Fibroblast of skin of left quadriceps (primary cell): ENCODE measurements at places on chromosomes 3 and 15.

- DNase-seq = peak; percentile 18
Observed at GRCh38 chr3:105729667-105730066, 139.1 kb downstream of the CBLB start.

DNA sequence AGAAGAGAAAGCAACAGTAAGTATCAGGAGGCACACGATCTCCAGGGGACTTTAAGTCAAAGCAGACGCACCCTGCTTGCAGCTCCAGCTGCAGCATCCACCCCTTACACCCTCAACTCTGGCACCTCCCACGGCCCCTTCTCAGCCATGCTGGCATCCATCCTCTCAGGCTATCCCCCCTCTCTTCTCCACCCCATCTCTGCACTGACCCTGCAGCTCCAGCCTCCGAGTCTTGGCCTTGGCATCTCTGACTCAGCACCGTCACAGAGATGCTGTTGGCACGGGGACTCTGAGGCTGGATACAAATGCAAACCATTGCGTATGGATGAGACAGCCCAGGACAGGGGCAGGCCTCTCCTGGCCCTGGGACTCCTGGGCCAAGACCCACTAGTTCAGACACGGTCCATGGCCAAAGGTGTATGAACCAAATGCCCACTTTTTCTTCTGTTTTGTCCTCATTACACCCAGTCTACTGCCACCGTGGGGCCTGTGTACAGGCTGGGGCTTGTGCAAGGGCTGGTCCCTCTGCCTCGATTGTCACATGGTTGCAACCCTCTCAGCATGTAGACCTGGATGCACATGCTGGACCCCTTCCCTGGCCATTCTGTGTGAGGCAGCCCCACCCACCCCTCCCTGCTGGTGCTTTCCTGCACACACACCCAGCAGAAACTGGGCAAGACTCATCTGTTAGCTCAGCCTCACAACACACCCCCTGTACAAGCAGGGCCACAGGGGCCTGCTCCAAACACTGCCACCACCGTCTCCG lies 18.7 kb upstream of the ZXDC start:
- no peak for DNase-seq

DNA sequence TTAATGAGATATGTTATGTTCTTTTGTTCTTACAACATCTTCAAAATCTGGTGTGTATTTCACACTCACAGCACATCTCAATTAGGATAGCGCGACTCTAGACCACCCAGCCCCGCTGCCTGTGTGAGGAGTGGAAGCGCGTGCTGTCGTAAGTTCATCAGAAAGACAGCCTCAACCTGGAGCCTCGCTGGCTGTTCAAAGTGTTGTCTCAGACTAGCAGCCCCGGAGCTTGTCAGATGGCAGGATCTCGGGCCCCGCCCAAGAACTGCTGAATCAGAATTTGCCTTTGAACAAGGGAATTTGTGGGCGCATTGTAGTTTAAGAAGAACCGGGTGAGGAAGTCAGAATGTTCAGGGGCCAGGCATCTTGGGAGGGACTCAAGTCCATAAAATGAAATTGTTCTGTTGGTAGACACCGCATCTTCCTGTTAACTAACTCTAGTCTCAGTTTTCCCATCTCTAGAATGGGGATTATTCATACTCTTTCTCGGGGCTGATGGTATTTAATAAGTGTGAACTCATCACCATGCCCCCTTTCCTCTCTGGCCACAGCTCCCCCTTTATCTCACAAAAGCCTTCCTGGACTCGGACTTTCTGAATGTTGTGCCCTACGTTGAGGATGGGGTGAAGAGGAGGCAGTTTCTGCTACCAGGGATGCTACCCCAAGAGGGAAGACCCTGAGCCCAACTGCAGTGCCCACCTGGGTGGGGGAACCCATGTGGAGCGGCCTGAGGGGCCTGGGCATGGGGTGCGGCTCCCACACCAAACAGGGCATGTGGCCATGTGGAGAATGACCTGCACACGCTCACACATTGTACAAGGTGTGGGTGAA lies 40.4 kb downstream of the BHLHE40 start:
- no peak for DNase-seq

DNA sequence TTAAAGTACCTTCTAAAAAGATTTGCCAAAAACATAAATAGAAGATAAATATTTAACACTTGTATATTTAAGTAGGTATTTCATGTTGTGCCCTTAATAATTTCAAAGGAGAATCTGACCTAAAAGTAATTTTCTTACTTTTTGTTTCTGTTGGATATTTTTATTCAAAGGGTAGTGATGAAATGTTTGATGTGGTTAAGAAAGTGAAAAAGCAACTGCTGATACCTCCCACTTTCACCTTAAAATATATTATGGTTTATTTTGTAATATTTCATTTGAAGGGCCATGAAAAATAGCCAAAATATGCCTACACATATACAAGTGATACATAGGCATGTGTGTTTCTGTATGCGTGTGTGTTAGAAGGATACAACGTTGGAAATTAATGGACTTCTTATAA lies 5.8 kb upstream of the SLITRK3 start:
- DNase-seq = no peak

DNA sequence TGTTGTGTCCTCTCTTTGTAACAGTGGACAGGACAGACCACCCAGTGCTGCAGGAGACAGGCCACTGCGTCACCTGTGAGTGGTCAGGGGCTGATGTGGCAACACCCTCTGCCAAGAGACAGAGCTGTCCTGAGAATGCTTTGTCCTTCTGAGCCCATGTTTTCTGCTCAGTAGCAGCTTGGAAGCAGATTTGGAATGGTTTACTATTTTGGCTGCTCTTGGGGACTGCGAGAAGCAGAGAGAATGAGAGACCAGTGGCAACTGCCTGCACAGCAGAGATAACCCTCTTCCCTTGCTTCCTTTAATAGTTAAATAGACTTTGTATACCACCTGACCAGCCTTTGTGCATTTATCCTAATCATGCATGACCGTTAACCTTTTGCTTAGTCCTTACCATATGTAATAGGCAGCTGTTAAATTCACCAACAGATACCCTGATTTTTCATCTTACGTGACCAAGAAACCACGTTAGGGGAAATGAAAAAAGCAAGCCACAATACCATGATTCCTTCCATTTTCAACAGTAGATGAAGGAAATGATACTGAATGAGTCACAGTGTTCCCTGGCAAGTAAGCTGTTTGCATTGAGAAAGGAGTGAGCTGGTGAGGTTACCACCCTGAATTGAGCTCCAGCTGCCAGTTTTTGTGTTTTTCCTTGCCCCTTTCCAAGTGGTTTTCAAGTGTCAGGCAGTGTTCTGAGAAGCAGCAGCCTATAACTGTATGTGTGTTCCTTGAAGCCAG lies 35.5 kb downstream of the B3GALNT1 start:
- DNase-seq = peak; percentile 8

- DNase-seq = no peak
Observed at GRCh38 chr3:196270499-196270898, 17.0 kb downstream of the PCYT1A start.

GRCh38 chr3:121995161-121996137 lies 26.6 kb downstream of the ILDR1 start:
- DNase-seq = peak; percentile 27

DNA sequence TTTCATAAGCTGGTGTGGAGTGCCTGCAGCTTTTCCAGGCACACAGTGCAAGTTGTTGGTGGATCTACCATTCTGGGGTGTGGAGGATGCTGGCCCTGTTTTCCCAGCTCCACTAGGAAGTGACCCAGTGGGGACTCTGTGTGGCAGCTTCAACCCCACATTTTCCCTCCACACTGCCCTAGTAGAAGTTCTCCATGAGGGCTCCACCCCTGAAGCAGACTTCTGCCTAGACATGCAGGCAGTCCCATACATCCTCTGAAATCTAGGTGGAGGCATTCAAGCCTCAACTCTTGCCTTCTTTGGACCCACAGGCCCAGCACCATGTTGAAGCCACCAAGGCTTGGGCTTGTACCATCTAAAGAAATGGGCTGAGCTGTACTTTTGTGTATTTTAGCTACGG lies 206.2 kb upstream of the GRM7 start:
- no peak for DNase-seq

DNA sequence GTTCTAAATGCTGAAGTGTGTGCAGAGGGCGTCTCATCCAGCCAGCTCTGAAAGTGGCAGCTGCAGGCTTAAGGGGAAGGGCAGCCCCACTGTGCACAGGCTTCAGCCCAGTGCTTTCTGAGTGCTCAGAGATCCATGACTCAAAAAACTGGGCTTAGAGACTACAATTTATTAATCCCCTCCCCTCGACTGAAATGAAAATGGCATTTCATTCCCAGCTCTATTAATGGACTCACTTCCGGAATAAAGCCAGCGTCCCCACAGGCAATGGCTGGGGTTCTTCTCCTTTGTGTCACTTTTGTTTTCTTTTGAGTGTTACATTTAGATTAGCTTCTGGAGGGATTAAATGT lies 55.5 kb upstream of the PLXNA1 start:
- DNase-seq = no peak

- DNase-seq = no peak
Observed at GRCh38 chr3:116512281-116512680, 67.0 kb upstream of the LSAMP start.

GRCh38 chr3:148863297-148863696 lies 1.8 kb upstream of the CPA3 start:
- no peak for DNase-seq

GRCh38 chr3:178152031-178152806 lies 384.0 kb upstream of the KCNMB2 start:
- no peak for DNase-seq

GRCh38 chr3:112425858-112426750 lies 73.2 kb downstream of the BTLA start:
- no peak for DNase-seq

- no peak for DNase-seq
Observed at GRCh38 chr3:73086071-73086494, 24.6 kb downstream of the EBLN2 start.

- no peak for DNase-seq
Observed at GRCh38 chr3:149701977-149702350, 44.1 kb upstream of the WWTR1 start.

- DNase-seq = no peak
Observed at GRCh38 chr3:187799942-187800641, 54.8 kb upstream of the BCL6 start.

DNA sequence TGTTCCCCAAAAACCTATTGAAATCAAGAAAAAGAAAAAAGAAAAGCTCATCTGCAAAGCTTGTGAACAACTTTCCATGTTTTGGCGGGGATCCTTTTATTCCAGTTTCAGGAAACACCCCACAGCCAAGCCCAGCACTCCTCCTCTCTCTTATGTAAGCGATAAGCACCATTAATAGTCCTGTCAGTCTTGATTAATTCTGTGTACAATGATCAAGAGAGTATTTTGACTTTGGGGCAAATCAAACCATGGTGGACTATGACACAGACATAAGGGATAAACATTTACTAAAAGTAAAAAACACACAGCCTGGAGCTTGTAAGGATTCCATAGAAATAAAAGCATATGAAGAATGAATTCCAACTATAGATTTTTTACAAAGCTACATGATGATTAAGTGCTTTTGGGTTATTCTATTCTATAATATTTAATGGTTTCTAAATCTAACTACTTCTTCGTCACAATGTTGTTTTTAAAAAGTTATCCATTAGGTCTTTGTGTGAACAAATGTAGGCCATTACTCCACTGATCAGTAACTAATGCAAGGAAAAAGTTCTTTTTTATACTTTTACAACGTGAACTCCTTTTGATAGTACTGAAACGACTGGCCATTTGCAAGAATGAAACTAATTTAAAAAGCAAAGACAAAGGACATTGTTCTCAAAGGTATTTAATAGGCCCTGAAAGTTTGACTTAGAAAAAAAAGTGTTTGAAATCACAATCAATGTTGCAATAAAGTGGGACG lies 106.5 kb downstream of the KCNAB1 start:
- DNase-seq = no peak

DNA sequence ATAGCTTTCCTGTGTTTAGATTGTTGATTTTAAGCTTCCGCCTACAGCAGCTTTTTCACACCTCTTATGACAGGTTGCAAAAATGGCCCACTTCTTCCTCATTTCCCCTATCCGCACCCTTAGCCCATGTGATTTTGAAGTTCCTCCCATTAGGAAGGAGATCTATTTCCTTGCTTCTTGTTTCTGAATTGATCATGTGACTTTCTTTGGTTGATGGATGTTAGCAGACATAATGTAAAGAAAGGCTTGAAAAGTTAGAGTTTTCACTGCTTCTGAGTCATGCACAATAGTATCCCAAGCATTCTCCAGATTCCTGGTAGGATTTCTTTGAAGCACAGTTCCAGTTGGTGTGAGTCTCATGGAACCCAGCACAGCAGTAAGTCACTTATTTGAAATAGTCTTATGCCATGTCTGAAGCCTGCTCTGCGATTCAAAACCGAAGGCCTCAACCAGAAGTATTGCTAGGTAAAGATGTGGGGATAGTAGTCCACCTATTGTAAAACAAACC lies 76.6 kb downstream of the EDEM1 start:
- DNase-seq = peak; percentile 23

DNA sequence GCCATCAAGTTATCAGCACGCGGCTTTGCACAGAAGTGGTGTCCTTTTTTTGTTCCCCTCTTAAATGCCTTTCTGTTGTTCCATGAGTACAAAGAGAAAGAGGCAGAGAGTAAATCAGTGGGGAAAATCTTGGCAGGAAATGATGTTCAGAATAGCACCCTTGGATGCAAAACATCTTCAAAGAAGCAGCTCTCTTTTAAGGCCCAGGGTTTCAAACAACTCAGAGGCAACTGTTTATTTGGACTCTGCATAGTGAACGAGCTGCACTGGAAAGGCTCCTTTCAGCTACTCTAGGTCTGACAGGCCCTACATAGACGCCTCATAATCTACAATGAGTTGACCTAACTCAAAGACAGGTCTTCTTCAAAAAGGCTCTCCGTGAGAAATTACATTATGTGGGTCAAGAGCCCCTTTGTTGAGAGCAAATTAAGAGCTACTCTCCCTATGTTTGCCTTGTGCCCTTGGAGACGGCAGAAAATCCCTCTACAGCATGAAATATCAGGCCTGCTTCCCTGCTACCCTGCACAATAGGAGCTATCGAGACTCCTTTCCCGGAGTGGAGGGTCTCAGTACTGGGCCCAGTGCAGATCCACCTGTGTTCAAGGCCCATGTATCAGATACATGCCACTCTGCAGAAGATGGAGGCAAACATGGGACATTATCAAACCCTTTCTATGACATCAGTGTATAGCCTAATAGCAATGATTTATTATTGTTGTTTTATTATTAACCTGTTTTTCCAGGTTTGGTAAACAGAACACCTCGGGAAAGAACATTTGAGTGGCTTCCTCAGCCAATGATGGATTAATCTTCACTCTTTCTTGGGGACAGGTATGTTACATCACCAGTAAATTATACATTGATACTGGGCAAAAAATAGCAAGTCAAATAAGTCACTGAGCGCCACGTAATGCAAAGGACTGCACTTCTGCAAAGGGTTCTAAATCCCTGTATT lies 53.1 kb downstream of the HEG1 start:
- no peak for DNase-seq

GRCh38 chr15:93974804-93975481 lies 256.4 kb upstream of the MCTP2 start:
- DNase-seq = peak; percentile 37
